ENCODE measurements at places on chromosomes 5 and 9.
A peak's percentile ranks its signal among the peaks of the same experiment; 100 is the strongest.

- no peak for DNase-seq
These were observed 1525.6 kb downstream of the MAT2B start for GRCh38 chr5:165030971-165031370.

DNA sequence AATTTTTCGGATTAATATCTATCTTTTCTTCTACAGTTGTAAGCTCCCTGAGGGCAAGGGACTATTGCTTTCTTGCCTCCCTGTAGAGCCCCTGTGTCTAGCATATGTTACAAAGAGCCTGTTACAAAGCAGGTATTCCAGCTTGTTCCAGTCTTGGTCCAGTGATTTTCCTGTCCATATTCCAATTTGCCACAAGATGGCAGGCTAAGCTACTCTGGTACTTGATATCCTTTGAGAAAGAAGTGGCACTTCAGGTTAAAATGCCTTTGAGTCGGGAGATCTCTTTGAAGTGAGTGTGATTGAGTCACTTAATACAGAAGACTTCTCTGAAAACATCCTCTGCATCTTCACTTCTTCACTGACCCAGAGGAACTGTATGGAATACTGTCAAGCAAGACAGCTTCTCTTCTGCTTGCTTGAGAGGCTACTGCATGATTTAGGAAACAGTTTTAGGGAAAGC lies 24.5 kb downstream of the CAVIN4 start:
- DNase-seq, result peak; percentile 69

- peak; percentile 8 for DNase-seq
These were observed 2.8 kb downstream of the IL6ST start for GRCh38 chr5:55991768-55992486.

DNA sequence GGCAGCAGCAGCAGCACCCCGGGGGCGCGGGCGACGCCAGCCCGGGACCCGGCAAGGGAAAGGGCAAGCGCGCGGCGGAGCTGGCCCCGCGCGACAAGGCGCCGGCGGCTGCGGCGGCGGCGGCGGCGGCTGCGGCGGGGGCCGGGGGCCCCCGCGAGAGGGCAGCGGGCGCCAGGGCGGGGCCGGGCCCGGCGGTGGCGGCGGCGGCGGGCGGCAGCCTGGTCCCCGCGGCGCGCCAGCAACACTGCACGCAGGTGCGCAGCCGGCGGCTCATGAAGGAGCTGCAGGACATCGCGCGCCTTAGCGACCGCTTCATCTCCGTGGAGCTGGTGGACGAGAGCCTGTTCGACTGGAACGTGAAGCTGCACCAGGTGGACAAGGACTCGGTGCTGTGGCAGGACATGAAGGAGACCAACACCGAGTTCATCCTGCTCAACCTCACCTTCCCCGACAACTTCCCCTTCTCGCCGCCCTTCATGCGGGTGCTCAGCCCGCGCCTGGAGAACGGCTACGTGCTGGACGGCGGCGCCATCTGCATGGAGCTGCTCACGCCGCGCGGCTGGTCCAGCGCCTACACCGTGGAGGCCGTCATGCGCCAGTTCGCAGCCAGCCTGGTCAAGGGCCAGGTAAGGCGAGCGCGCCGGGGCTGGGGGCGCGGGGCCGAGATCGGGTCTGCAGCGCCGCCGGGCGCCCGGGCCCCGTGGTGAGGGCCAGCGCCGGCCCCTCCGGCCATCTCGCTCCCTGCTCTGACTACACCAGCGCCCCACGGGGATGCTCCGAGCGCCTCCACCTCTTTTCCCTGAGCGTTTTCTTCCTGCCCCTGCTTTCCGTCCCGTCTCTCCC lies at the start of gene UBE2QL1:
TSS of gene UBE2QL1 (plus strand) at position 238 of the 843 bp plus-strand sequence. CDS start at position 273, 35 bp downstream.
- no peak for DNase-seq

DNA sequence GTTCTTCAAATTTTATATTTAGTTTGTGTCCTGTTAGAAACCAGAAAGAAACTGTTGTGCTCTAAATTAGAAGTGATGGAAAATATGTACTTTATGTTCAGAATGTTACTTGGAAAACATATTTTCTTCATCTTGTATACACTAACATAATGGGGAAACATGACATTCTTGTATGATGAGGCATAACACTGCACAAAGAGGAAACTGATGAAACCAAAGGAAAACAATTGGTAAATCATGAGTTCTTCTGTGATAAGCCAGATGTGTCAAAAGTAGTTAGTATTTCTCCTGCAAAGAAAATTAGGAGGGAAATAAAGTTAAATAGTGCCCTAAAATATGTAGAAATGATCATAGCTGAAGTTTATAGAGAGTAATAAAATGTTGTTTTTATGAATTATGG lies 111.1 kb upstream of the FBN2 start:
- no peak for DNase-seq

DNA sequence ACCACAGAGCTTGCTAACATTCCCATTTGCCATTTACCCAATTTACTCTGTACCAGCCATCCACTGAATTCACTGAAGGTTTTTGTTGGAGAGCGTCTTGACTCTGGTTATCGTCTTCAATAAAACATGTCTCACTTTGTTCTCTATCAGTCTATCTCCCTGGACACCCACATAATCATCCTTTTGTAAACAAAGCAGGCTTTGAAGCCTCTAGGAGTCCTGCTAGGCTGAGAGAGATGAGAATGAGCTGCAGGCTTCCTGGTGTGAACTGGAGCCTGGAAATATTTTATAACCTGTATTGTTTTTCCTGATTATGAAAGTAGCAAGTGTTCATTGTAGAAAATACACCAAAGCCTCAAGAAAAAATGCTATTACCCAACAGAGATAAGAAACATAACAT lies 140.6 kb upstream of the ZNF366 start:
- DNase-seq, result no peak

DNA sequence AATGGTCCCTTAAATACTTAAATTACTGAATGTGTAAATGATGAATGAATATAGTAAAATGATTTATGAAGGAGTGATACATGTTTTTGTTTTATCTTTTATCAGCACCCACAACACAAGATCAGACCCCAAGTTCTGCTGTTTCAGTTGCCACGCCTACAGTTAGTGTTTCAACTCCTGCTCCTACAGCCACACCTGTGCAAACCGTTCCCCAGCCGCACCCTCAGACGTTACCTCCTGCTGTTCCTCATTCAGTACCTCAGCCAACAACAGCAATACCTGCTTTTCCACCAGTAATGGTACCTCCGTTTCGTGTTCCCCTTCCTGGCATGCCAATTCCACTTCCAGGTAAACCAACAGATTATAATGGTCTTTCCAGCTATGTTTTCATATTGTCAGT lies 16.3 kb downstream of the TCERG1 start:
- no peak for DNase-seq

Measured in Kasumi-1 (cell line).